ENCODE measurements at places on chromosomes 12 and 14.

- no peak for DNase-seq
These were observed 137.6 kb upstream of the MAX start for GRCh38 chr14:65239938-65240296.

DNA sequence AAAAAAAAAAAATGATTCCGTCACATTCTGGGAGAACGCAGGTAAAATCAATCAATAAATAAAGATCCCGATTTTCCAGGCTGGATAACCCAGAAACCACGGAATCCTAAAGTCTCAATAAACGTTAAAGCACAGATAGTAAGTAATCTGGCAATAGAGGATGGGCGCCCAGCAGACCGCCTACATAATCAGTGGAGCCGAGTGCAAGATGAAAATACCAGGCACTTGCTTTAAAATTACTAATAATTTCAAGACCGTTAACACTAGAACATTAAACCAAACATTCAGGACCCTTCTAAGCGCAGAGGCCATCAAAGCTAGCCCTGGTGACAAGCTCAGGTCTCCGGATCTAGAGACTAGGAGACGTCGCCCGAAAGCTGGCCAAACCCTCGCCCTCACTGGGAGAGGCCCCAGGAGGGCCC lies 1.2 kb upstream of the DCAF11 start:
- no peak for DNase-seq

- no peak for DNase-seq
These were observed 6.7 kb upstream of the FAM222A start for GRCh38 chr12:109706747-109707469.

DNA sequence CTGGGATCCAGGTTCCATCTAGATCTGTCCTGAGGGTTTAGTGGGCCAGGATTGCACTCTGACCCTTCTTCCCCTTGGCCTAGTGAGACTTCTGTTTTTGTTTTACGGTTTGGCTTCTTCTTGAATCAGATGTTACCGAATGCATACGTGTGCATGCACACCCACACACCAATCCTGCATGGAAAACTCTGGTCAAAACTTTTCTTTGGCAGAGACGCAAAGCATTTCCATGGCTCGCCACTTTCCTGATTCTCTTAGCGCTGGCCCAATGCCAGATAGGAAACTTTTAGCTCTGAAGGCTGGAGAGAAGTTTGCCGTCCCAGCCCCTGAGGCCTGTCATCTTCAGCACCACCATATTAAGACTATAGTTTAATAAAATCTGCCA lies 67.4 kb upstream of the ACTN1 start:
- no peak for DNase-seq
